ENCODE measurements at places on chromosomes 3 and 15. TPM values are rescaled to one million over a fixed set of nuclear protein-coding genes. Genes with fewer than 3 reads are reported as not detected.

- DNase-seq, result no peak
Observed at GRCh38 chr3:115996420-115997108, 373.3 kb downstream of the GAP43 start.

DNA sequence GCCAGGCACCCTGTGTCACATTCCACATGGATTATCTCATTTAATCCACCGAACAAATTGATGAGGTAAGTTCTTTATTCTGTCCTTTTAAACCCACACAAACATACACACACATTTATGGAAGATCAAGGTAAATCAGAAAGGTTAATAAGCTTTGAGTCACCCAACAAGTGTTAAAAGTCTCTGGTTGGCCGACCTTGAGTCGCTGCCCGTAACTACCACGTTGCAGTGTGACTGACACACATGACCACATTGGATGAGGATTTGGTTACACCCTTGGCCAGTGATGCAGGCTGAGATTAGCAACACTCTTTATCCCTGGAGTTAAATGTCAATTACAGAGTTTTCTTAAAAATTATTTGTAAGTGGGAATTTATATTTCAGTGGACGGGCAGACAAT is 19.2 kb downstream of the FOXP1 start:
- no peak for DNase-seq

GRCh38 chr15:95973566-95974256 is 356.8 kb upstream of the NR2F2 start:
- DNase-seq, result no peak

- DNase-seq, result no peak
Observed at GRCh38 chr3:58469096-58469495, 22.8 kb upstream of the KCTD6 start.

- DNase-seq, result peak; percentile 34
Observed at GRCh38 chr3:37995652-37996641, 5.4 kb downstream of the VILL start.

DNA sequence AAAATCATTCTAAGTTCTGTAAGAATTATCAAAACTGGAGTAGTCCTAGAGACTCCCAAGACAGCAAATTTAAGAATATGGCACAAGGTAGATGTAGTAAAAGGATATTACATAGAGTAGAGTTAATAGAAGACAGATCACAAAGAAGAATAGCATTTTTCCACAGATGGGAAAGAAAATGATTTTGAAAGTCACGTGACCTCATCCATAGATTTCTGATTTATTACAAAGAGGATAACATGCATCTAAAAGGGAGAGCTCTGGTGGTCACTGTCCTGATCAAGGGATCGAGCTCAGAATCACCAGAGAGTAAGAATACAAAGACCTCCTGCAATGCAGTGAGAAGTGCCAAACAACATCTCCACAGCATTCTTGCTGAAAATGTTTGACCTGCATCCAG is 354.4 kb downstream of the TBL1XR1 start:
- DNase-seq, result no peak

DNA sequence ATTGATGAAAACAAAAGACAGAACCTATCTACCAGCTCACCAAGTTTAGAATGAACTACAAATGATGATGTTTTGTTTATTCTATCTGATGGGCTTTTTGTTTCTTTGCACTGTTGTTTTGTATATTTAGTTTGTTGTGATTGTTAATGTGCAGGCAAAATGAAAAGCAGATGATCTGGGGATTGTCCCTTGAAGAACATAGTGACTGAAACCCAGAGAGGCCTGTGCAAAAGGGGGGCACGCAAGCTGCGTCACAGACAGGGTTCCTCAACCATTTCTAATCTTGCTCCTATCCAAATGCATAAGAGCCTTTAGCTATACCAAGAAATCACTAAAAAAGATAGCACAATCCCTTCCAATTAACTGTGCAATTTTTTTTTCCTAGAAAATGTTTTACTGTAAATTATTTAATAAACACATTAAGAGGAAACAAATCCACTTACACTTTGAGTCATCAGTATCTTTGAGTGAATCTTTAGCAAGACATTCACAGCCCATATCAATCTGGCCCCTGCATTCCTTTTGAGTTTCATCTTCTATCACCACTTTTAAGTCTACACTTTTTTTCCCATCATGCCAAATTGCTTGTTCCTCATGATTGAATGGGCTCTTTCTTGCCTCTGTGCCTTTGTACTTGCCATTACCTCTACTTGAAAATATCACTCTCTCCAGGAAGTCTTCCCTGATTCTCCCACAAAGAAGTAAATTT is 220.3 kb downstream of the ATP8B4 start:
- DNase-seq, result no peak

GRCh38 chr3:17500618-17501017 is 241.8 kb downstream of the TBC1D5 start:
- DNase-seq, result no peak

DNA sequence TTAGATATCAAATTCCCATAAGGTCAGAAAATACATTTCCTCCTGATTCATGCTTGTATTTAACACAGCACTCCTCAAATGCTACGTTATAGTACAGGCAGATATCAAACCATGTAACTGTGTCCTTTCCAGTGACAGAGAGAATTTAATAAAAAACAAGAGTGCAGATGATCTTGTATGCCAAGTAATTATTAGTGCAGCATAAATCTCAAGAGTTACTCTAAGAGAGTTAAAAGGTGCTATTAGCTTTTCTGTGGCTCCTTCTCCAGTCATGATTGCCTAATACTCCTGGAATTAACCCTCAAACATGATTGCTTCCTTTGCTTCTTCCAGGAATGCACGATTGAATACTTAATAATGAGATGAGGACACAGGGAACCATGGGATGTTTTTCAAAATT is 413.0 kb upstream of the DPH6 start:
- DNase-seq, result no peak

DNA sequence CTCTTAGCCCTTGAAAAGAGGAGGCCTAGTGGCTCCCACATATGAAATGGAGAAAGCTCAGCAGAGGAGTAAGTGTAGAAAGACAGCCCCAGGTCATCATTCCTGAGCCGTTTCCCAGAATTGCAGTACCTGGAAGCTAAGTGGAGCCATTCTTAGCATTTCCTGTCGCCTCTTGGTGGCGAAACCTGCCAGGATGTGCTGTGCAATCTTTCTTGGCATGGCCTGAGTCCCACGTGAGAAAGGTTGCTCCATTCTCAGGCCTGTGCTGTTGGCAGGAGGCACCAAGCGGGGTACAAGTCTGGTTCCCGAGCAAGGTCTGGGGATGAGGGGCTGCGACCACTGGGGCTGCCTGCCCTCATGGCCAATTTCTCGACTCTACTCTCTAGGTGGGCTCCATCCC is 207.2 kb upstream of the TPM1 start:
- DNase-seq, result peak; percentile 61

GRCh38 chr15:85458764-85459163 is 78.4 kb downstream of the AKAP13 start:
- no peak for DNase-seq

- DNase-seq, result peak; percentile 90
Observed at GRCh38 chr3:8658306-8659212, 14.0 kb upstream of the SSUH2 start.

- DNase-seq, result peak; percentile 44
Observed at GRCh38 chr3:181558870-181559269, 152.9 kb upstream of the SOX2 start.

- no peak for DNase-seq
Observed at GRCh38 chr15:60758961-60759729, 280.2 kb upstream of the ICE2 start.

DNA sequence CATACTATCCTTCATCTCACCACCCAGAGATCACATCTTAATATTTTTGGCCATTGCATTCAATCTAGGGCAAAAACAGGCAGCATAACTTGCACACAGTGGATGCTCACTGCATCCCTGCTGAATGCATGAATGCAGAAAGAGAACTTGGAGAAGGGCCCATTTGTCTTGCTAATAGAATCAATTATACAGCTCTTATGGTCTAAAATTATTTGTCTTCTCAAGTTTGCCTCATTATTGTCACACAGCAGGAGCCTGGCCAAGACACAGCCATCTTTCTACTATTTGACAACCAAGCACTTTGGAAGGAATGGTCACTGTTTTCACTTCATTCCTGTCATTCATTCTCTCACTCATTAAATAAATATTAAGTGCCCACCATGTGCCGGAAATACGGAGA is 1.2 kb upstream of the ARHGEF26 start:
- no peak for DNase-seq

DNA sequence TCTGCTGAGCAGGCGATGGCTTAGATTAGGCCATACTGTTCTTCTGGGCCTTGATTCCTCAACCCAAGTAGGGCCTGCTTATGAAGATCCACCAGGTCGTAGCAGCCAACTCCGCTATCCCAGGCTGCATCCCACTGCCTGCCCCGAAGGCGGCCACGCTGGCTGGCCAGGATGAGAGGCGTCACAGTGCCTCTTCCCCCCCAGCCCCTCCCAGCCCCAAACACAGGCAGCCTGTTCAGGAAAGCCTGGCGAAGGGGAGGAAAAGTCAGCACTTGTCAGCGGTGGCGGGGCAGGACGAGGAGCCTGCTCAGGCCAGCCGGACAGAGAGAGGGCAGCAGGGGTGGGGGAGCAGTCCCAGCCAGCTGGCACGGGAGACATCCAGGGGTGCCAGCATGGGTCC is 11.2 kb downstream of the PTH1R start:
- no peak for DNase-seq

DNA sequence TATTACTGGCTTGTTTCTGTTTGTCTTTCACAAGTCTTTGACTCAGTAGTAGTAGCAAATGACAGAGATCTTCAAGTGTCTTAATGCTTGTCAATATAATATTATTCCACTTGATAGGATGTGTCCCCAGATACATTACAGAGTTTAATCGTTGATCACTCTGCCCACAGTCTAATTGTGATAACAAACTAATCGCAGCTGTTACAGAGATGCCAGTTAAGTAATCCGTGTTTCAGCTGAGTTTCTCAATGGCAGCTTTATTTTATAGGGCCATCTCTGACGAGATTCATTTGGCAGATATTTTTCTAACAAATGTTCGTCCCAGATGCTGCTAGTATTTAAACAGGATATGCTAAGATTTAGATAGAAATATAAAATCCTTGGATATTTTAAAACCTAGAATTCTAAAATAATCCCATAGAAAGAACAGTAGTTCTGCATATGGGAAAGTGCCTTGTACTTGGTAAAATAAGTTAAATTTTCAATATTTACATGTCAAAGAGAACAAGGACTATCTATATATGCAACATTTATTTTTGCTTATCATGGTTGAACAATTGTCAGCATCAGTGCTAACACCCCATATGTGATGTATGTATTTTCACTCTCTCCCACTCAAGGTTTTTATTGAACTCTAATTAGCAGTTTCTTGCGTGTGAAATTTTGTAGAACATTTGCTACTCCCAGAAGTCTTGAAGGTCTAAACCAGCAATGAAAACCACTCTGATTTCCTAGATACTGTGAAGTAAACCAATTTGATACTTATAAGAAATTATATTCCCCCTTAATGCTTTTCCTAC is 185.5 kb downstream of the MBNL1 start:
- DNase-seq, result no peak

GRCh38 chr3:59880717-59881116 is 830.9 kb upstream of the CFAP20DC start:
- DNase-seq, result no peak

GRCh38 chr15:73000293-73000692 is 52.0 kb upstream of the NEO1 start:
- no peak for DNase-seq

DNA sequence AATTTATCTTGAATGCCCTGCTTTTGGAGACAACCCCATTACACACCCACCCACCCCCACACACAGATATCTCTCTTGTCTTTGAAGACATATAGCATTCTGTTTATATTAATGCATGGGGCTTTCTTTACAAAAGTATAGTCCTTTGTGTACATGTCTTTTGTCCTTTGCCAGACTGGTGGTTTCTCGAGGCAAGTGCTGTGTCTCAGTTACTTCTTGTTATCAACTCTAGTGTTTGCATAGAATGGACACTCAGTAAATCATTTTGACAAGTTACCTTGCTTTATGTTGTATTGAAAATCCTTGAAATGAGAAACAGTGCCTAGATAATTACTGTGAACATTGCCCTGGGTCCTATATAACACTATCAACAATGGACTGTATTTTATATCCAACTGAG is 33.9 kb downstream of the KBTBD8 start:
- no peak for DNase-seq

DNA sequence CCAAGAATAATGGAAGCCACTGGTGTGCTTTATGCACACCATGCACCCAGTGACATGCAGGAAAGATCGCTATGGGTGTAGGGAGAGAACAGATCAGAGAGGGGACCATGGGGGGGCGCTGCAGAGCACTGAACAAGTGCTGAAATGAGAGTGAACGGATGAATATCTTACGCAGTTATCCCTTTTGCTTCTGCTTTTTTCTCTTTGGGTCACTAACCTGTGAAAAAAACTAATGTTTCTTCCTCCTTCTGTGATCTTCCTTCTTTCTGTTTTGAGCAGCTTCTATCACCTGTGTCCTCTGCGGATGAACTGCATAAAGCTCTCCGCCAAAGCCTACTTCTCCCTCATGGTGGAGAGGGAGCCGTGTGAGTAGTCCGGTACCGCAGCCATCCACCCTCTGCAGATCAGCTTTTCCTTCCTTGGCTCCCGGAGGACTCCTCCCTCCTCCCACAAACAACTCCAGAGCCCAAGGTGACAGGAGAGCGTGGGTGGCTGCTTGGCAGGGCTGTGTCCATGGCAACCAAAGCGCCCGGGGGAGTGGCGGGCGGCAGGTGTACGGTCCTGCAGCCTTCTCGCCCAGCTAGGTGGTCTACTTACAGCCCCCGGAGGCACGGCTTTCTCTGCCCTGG is 106.2 kb downstream of the DGKG start:
- no peak for DNase-seq

DNA sequence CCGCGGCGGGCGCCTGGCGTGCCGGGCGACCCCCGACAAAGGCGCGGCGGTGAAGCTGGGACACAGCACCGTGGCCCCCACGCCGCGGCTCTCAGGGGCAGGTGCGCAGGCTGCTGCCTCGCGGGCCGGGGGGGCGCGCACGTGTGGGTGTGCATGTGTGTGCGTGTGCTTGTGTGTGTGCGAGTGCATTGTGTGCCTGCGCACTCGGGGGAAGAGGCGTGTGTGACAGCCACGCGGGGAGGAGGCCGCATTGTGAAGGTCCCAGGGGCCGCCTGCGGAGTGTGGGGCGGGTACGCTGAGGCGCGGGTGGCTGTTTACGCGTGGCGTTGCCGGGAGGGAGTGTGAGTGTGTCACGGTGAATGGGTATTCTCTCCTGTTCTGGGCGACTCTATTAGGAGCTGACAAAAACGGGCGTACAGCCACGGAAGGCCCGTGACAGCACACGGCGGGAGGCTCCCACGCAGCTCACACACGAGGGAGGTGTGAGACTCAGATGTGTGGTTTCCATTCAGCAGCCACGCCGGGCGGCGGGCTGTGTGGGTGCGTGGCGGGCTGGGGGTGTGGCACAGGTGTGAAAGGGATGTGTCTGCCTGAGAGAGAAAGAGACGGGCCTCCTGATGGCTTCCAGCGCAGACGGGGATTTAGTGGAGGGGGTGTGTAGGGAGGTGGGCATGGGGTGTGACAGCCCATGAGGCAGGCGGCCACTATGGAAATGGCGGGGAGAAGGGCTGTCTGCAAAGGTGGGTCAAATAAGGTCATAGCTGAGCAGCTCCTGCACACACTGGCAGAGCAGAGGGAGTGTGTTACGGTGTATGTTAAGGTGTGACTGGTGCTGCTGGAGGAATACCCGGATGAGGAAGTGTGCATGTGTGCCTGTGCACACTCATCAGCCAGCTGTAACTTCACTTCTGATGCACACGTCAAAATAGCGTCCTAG is 750 bp downstream of the PODXL2 start:
- no peak for DNase-seq

The GABRA5 gene
- not detected for total RNA-seq

The CCR5 gene
- 0.24 TPM for total RNA-seq

The ATP10A gene
- 0.75 TPM for total RNA-seq

The PCSK6 gene
- total RNA-seq, result 34.7 TPM

The LRRK1 gene
- 3.0 TPM for total RNA-seq

The GOLGA8N gene
- 7.4 TPM for total RNA-seq

The CILP gene
- total RNA-seq, result 3.5 TPM

The ZNF860 gene
- total RNA-seq, result 0.08 TPM

The NEIL1 gene
- 9.7 TPM for total RNA-seq

All from Right ventricle myocardium superior (tissue), 1 donor.